ENCODE measurements at places on chromosomes 5 and 9.
A peak's percentile ranks its signal among the peaks of the same experiment; 100 is the strongest.

DNA sequence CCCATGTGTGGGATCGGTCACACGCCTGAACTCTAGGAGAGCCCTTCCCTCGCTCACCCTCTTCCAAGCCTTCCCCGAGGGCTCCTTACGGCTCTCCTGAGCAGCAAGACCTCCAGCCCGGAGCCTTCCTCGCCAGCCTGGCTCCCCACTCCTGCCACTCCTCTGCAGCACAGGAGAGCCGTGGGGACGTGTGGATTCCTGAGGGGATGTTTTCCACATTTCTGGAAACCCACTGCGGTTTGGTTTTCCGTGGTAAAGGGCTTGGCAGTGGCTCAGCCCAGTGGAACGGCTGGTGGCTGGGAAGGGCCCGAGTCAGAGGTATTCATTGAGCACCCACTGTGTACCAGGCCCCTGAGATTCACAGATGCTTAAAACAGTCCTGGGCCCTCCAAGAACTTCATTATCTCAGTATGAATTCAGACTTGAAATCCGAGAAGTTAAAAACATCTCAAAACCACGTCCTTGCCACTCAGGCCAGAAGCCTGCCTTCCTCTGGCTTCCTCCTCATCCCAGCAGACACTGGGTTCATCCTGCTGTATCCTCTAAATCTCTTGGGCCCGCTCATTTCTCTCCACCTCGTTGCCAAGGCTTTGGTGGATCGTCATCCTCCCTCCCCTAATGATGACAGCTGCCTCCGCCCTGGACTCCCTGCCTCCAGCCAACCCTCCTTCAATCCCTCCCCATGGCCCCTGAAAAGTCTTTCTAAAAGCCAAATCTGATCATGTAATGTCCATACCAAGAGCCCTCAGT is 109.6 kb downstream of the FGF18 start:
- DNase-seq, result no peak

DNA sequence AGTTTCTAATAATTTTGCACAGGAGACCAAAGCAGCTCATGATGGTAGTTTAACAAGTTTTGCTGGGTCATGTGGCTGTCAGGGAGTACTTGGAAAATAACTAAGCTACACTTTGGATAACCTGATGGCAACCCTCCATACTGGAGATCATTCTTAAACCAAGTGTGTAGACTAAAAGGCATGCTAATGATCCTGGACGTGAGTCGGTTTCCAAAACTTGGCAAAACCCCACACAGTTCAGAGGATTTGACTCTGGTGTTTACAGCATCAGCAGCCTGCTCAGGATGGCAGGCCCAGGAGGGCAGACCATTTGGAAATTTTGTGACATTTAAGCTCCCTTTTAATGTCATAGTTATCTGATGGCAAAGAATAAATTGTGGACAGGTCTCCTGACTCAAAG is 196.5 kb upstream of the EFNA5 start:
- no peak for DNase-seq

GRCh38 chr9:105093685-105094084 is 150.8 kb upstream of the SLC44A1 start:
- no peak for DNase-seq

DNA sequence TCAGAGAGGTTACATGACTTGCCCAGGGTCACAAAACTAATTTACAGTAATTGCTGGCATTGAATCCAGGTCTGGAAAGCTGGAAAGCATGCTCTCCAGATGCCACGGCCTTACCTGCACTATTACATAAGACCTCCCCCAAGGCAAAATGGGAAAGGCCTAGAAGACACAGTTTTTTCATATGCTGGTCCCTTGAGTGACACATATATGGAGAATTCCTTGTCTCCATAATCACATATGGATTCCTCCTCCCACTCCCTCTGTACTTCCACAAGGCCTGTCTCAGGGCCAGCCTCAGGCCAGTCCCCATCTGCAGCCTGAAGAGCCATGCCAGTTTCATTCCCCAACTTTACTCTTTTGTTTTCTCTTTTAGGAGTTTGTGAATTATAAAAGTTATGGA is 28.6 kb upstream of the MEIKIN start:
- no peak for DNase-seq

DNA sequence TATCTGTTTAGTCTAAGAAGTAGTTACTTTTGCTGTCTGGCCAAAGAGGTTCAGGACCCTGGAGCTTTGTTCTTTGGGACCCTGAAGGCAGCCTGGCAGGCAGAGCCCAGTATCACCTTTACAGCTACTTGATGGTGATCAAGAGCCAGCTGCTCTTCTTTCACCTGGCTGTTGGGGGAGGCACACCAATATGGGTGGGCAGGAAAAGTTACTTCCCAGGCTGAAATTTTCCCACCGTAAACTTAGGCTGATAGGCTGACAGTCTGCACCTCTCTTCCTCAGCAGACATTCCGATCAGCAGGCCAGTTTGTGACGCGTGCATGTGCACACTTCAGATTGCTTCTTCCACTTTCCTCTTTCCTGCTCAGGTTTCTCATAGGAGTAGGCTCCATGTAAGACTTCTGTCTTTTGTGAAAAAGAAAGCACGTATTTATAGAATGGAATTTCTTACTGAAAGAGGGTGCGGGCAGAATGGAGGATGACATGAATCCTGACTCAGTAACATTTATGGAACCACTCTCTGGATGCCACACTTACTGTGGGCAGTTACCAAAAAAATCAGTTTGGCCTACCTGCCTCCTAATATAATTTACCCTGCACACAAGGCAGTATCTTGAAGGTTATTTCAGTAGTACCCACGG is 223.9 kb upstream of the DMRT1 start:
- no peak for DNase-seq

- no peak for DNase-seq
Observed at GRCh38 chr9:32454280-32454679, 69.8 kb downstream of the ACO1 start.

- no peak for DNase-seq
Observed at GRCh38 chr9:106613250-106613737, 249.7 kb upstream of the ZNF462 start.

DNA sequence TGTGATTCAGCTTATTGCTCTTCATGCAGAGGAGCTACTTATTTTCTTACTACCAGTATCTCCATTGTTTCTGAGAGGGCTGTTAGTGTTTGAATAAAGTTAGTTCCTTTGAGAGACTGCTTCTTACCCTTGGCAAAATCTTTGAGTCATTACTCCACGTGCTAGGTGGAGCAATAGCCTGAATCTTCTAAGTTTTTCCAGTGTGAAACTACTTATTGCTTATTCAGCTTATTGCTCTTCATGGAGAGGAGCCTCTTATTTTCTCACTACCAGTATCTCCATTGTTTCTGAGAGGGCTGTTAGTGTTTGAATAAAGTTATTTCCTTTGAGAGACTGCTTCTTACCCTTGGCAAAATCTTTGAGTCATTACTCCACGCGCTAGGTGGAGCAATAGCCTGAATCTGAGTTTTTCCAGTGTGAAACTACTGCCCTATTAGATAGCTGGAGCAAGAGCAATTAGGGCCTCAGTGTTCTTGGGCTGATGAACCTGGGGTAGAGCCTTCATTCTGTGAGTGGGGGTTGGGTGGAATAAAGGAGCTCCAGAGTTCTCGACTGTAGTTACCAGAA is 41.9 kb downstream of the GPBP1 start:
- DNase-seq, result no peak

- no peak for DNase-seq
Observed at GRCh38 chr5:36407396-36407795, 105.7 kb upstream of the RANBP3L start.

- DNase-seq, result no peak
Observed at GRCh38 chr9:34276772-34277171, 52.3 kb downstream of the KIF24 start.

GRCh38 chr5:60183881-60184280 is 290.4 kb upstream of the PDE4D start:
- DNase-seq, result no peak

GRCh38 chr9:76658510-76659231 is 105.6 kb upstream of the PCA3 start:
- DNase-seq, result peak; percentile 71

DNA sequence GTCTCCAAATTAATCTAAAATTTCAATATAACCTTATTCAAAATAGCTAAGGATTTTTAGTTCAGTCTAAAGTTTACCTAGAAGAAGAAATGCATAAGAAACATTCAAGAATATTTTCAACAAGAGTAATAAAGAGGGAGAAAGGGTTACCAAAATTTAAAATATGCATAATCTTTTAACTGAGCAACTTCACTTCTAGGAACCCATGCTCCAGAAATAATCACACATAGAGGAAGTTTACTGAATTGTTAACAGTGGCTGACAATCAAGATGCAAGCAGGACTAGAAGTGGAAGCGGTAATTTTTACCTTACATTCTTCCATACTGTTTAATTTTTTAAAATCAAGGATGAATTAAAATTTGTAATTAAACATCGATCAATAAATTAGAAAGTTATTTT is 1.9 kb downstream of the PJA2 start:
- DNase-seq, result no peak

- no peak for DNase-seq
Observed at GRCh38 chr5:126189862-126190261, 233.3 kb upstream of the GRAMD2B start.

- DNase-seq, result no peak
Observed at GRCh38 chr5:430214-430925, 12.6 kb upstream of the EXOC3 start.

DNA sequence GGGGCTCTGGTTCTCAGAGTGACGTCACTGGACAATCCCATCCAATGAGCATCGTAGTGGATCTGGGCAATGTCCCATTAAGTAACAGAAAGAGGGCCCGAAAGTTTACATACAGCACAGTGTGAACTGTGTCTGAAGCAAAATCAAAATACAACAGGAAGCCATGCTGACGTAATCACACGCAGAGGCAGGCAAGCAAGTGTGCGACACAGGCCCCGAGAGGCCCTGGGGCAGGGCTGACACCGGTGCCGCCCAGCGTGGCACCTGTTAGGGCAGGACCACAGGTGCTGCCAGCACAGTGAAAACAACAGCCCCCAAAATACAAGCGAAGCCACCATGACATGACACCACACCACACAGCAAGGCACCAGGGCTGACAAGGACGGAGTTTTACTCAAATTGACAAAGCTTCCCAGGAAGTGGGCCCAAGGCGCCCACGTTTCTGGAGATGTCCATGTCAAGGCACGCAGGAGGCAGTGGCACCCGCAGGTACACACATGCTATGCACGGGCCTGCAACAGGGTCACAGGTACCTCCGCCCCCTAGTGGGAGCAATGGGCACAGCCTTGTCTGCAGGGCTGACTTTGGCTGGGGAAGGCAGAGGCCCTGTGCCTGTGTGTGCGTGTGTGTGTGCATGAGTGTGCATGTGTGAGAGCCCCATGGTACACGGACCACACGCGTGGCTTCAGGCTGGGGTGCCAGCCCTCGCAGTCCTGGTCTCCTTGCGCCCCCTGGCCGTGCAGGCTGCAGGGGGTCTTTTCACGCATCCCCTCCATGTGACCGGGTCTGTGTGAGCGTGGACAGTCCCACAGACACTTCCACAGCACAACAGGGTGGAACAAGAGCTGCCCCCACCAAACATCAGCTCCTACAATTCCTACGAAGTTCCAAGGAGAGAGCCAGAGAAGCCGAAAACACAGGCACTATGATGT is 19.6 kb downstream of the QSOX2 start:
- DNase-seq, result peak; percentile 50

GRCh38 chr5:66368811-66369210 is 224.7 kb downstream of the SREK1 start:
- no peak for DNase-seq

- no peak for DNase-seq
Observed at GRCh38 chr9:88106492-88106891, 31.8 kb downstream of the SPATA31C2 start.

All from HL-60 (cell line).